ENCODE measurements at places on chromosomes 2 and 18.

DNA sequence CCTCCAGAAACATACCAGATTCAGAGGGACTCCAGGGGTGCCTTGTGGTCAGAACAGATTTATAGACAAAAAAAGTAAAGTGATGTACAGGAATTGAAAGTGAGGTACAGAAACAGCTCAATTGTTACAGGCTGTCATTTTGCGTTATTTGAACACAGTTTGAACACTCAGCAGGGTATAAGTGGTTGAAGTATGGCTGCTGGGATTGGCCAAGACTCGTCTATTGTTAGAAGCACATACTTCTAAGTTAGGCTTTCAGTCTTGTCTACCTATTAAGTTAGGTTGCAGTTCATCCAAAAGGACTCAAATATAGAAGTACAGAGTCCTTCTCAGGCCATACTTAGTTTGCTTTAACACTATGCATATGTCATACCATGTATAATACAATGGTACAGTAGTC lies 21.0 kb upstream of the GRB14 start:
- no peak for DNase-seq

- no peak for DNase-seq
Observed at GRCh38 chr2:168740360-168740759, 62.1 kb upstream of the NOSTRIN start.

DNA sequence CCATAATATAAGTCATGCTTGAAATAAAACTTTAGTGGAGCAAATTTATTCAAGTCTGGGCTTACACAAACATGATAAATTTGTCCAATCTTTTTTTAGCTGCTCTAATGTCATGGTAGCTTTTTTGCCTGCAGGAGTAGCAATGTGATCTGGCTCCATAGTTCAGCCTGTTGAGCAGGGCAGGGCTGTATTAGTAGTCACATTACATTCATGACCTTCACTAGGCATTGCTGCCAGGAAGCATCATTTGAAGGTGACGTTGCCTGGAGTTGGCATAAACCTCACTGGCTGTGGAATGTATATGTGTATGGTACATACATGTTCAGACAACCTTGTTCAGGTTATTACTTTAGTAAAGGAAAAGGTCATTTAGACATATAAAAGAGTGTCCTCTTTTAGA lies 76.6 kb downstream of the CCDC85A start:
- DNase-seq, result no peak

- no peak for DNase-seq
Observed at GRCh38 chr2:145652036-145652435, 1132.1 kb upstream of the ZEB2 start.

GRCh38 chr2:111712361-111712760 lies 171.6 kb downstream of the ANAPC1 start:
- no peak for DNase-seq
